ENCODE measurements at places on chromosomes 11 and 22.

DNA sequence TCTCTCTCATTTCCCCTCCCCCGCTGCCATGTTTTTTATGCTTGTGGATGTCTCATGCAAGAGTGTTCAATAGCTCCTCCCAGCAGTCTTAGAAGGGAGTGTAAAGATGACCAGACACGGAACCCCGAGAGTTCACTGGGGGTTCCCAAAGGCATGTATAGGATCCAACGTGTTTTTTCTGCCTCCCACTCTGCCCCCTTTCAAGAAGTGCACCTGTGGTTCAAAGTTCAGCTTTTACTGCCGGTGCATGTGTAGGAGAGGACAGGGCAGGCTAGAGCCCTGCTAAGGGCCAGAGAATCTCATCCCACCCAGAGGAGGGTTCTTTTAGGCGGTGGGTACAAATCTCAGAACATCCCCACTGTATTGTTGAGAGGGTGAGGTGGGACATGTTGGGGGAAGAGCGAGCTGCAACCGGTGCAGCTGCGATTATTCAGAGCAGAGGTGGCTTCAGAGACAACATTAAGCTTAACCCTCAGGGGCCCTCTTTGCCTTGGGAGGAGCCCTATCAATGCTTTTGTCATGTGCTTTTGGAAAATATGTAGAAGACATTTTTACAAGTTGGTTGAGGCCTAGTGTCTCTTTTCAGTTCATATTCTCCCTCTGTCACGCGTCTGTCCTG lies 14.5 kb downstream of the MIF start:
- no peak for DNase-seq

DNA sequence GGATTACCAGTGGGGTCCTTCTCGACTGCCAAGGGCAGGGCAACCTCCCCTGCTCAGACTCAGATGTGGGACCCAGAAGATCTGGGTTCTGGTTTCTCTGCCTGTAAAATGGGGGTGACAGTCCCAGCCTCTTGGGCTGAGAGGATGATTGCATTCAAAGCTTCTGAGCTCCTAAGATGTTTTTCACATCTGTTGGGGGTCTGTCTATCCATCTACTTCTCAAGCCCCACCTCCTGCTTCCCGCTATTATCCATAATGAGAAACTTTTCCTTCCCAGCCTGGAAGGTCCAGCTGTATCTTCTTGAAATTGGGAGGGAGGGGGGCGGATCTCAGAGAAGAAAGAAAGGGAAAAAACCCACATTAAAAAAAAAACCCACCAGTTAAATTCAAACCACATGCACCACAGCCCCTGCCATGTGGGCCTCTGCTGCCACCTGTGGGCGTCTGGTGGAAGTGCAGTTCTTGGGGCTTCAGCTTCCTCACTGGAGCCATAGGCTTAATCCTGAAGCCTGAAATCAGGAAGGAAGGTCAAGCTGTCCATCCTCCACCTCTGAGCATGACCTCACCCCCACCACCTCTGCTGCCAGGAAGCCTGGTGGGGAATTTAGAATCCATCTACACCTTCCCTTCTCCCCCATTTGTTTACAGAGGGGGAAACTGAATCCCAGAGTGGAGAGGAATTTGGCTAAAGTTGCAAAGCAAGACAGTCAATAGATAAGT lies 27.3 kb downstream of the ARHGEF17 start:
- DNase-seq, result peak; percentile 80

DNA sequence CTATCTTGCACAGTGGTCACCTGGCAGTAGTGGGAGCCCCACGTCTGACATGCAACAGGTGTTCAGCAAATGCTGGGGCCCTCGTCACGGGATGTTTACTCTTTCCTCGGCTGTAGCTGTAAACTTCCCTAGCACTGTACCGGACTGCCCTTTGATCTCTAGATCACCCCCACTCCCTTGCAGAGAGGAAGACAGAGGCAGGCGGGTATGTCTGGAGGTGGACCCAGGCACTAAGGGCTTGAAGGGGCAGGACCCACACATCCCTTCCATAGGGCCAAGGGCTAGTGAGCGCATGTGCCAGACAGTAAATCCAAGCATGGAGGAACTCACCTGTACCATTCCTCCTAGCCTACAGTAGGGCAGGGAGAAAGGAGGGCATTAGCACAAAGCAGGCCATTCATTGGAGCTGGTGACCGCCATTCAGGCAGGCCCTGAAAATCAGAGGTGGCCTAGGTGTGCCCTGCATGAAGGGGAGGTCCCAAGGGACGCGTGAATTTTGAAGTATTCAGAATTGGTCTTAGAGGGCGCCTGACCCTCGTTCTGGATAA lies 1.9 kb upstream of the SMTN start:
- DNase-seq, result no peak

- DNase-seq, result no peak
These were observed 125.6 kb downstream of the DSCAML1 start for GRCh38 chr11:117671370-117671769.

GRCh38 chr22:44164031-44164430 lies 16.7 kb upstream of the PARVG start:
- no peak for DNase-seq

DNA sequence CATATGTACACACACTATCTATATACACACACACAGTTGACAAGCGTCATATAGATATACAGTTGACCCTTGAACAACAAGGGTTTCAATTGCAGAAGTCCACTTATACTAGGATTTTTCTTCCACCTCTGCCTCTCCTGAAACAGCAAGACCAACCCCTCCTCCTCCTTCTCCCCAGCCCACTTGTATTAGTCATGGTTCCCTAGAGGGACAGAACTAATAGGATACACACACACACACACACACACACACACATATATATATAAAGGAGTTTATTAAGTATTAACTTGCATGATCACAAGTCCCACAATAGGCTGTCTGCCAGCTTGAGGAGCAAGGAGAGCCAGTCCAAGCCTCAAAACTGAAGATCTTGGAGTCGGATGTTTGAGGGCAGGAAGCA lies 92.9 kb downstream of the DHCR7 start:
- no peak for DNase-seq

GRCh38 chr22:39655831-39656230 lies 85.3 kb downstream of the CACNA1I start:
- no peak for DNase-seq

DNA sequence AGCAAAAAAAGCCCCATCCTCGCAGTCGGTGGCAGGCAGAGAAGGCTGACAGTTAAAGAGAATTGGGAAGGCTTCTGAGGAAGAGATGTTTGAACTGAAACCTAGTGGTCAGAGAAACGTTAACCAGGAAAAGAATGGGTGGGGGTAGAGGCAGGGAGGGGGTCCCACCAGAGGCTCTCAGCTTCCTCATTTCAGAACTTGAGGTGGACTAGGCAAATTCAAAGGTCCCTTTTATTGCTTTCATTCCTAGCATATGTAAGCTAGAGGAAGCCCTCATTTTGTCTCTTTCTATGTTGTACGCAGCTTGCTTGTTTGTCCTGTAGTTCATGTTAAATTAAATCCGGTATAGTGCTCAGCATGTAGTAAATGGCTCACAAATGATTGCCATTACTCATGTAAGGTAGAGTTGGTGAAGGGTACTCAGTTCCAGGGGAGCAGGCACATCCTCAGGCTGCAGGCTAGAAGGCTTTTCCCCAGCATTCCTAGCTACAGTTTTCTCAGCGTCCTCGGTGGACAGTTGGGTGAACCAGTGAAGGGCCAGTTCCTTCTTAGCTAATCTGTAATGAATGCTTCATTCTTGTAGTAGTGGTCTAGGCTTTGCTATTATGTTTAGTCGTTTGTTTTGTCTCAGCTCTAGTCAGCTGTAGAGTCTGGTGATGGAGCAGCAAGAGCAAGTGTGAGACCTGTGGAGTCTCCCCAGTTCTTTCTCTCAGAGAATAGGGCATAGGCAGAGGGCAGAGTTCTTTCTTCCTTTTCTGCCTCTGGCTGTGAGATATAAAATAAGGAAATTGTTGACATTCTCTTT lies 58.6 kb downstream of the UVRAG start:
- DNase-seq, result no peak

- DNase-seq, result no peak
These were observed 1046.3 kb downstream of the BRD1 start for GRCh38 chr22:48781391-48781790.

GRCh38 chr11:76185511-76185910 lies 20.8 kb downstream of the WNT11 start:
- no peak for DNase-seq

DNA sequence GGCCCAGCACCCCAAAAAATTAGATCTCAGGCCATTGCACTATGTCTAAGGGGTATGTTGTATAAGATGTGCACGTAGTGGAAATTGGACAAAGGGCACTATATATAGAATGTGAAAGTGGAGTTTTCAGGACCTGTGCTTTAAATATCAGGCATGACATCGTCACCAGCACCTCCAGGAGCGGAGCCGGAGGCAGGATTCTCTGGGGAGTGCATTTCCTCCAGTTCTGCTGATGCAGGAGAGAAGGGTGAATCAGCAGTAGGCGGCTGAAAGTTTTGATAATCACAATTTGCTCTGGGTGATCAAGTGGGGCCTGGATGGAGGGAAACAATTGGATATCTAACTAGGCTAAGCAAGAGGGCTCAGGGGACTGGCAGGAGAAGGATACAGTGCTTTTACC lies 69.1 kb upstream of the NTM start:
- no peak for DNase-seq

GRCh38 chr11:15770798-15771414 lies 585.4 kb downstream of the SOX6 start:
- DNase-seq, result no peak

DNA sequence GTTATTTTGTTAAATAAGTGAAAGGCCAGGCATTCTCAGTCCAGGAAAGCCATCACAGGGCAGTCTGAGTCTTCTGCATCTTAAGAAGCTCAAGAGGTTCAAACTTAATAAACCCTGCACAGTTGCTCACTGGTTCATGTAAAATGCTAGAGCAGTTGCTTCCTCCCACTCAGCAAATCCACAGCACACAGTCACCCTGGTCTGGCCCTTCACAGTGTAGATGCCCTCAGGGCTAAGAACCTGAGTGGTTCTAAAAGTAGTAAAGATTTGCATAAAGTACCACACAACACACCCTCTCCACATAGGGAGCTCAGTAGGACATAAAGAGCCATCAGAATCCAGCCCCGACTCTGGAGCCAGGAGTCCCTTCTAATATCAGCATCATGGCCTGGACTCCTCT lies 58.7 kb downstream of the ZNF280B start:
- no peak for DNase-seq

GRCh38 chr11:129767827-129768226 lies 47.8 kb upstream of the TMEM45B start:
- no peak for DNase-seq

DNA sequence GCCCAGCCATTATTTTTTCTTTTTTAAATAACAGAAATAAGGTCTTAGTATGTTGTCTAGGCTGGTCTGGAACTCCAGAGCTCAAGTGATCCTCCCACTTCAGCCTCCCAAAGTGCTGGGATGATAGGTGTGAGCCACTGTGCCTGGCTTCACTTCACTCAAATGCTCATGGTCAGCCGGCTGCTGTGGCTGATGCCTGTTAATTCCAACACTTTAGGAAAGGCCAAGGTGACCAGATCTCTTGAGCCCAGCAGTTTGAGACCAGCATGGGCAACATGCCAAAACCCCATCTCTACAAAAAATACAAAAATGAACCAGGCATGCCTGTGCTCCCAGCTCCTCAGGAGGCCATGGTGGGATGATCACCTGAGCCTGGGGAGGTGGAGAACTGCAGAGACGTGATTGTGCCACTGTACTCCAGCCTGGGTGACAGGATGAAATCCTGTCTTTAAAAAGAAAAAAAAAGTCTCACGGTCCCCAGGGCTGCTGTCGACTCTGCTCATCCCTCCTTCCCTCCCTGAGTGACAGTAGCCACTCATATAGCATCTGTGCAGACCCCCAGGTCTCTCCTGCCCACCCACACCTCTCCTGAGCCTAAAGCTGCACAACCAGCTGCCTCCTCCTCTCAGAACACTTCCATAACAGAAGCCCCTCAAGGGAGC lies 3.6 kb downstream of the YDJC start:
- DNase-seq, result no peak

- DNase-seq, result no peak
These were observed 107.6 kb downstream of the LDLRAD3 start for GRCh38 chr11:36051235-36052144.

- DNase-seq, result no peak
These were observed 336.8 kb downstream of the GUCY1A2 start for GRCh38 chr11:106681435-106681834.

DNA sequence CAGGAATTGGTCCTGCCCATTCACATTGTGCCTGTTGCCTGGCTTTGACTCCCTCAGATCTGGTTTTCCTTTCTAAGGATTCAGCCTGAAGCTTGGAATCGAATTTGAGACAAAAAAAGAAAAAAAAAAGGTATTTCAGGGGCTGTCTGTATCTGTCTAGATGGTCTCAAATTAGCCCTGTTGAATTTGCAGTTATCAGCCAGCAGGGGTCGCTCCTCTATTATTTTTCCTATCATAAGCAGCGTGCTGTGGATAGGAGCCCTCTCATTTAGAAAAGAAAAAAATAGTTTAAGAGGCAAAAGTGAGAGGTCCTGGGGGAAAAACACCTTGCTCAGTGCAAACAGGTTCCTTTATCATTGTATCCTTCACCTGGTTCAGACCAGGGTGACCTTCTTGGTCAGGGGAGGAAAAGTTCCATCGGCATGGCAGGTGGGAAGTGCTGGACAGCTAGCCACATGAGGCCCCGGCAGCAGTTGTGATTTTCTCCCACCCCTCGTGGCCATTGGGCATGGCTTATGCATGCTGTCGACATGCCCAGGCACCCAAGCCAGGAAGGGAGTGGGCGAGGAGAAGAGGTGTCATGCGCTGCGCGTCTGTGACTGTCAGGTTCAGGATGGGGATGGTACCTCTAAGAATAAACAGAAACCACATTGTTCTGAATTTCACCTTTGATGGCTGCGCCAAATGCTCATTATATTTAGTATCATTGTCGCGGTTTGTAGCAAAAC lies 13.1 kb downstream of the OR5AK2 start:
- no peak for DNase-seq

DNA sequence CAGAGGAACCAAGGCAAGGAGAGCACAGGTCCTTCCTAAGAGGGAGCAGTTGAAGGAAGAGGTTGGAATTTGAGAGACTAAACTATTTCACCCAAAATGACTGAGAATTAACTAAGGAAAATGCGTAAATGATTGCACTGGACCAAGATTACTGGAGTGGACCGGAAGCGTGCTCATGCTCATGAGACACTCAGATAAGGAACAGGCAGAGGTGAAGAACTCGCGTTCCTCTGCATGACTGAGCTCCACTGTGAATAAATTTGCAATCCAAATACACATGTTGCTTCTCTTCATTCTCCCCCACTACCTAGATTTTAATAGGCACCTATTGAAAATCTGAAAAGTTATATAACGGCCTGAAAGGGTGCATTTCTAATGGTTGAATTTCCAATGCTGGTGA lies 207.0 kb downstream of the KIRREL3 start:
- DNase-seq, result no peak

All from activated naive CD4-positive, alpha-beta T cell treated with Interleukin-2 at 50 U/mL for 16 hours (primary cell).